ENCODE measurements at places on chromosomes 1 and 21. TPM values are rescaled to one million over a fixed set of nuclear protein-coding genes. Genes with fewer than 3 reads are reported as not detected.

DNA sequence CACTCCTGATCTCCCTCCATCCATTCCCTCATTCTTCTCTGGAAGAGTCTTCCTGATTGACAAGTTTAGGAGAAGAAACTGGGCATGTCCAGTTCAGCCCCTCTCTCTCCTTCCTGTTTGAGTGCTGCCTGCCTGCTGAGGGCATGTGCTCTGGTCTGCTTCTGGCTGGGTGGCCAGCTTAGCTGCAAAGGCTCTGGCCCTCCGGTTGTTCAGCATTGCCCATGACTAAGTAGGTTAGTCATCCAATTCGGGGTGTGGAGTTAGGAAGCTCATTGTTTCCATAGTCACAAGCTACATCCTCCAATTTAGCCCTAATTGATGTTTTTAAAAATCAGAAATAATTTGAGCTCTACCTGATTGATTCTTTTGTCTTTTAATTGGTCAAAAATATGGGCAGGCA lies 25.6 kb upstream of the PLA2G2E start:
- DNase-seq, result peak; percentile 90

DNA sequence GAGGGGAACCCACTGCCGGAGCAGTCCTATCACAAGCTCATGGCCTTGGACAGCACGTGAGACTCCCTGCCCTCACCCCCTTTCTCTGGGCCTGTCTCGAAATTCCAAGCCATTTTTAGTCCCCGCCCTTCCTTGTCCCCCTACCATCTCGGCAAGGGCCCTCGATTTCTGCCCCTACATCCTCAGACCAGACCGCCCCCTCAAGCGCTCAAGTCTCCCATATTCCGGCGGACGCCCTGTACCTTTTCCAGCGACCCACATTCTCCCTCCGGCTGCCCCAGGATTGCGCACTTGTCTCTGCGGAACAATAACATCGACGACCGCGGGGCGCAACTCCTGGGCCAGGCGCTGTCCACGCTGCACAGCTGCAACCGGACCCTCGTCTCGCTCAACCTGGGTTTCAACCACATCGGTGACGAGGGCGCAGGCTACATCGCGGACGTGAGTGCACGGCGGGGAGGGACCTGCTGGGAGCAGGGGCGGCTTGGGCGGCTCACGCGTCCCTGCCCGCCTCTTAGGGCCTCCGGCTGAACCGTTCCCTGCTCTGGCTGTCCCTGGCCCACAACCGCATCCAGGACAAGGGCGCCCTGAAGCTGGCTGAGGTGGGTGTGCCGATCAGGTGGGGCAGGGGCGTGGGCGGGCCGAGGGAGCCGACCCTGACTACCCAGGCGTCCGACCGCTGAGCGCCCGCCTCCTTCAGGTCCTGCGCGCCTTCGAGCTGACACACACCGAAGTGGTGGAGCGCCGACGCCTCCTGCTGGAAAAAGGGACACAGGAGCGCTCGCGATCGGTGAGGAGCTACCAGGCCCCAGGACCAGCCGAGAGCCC lies 7.0 kb downstream of the LRRC71 start:
- peak; percentile 72 for DNase-seq

DNA sequence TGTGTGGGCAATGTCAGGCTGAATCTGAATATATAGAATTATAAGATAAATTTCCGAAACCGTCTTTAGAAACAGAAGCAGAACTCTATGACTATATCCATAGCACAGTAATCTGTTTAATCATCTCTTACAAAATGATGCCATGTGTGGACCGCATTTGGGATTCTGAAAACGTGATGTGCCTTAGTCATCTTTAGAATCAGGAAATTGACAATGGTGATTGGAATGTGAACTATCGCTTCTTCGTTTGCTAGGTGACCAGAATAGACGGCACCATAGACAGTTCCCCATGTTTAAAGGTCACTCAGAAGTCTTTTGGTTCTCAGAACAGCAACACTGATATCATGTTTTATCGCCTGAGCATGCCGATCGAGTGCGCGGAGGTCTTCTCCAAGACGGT lies 300.3 kb downstream of the ZP4 start:
- no peak for DNase-seq

GRCh38 chr1:18249631-18250030 lies 142.0 kb downstream of the IGSF21 start:
- DNase-seq, result no peak

GRCh38 chr1:10900691-10901090 lies 104.2 kb upstream of the CASZ1 start:
- DNase-seq, result peak; percentile 89

GRCh38 chr1:22387919-22388580 lies 63.6 kb upstream of the ZBTB40 start:
- DNase-seq, result no peak

The KRTAP19-3 gene
- not detected for polyA plus RNA-seq

The LCE3D gene
- 0.58 TPM for polyA plus RNA-seq

Data from mammary epithelial cell (primary cell).